ENCODE measurements at places on chromosomes 6 and 20. TPM values are rescaled to one million over a fixed set of nuclear protein-coding genes. Genes with fewer than 3 reads are reported as not detected.

IPCEF1 gene
- not detected for total RNA-seq

MAN1A1 gene
- 21.4 TPM for total RNA-seq

SULF2 gene
- 1.8 TPM for total RNA-seq

LTB gene
- not detected for total RNA-seq

TCF21 gene
- 9.8 TPM for total RNA-seq

KIF6 gene
- 0.17 TPM for total RNA-seq

Measured in bronchus fibroblast of lung (primary cell).